ENCODE measurements at places on chromosomes 5 and 9. TPM values are rescaled to one million over a fixed set of nuclear protein-coding genes. Genes with fewer than 3 reads are reported as not detected.

VAV2 gene
- 19.3 TPM for total RNA-seq

PRSS3 gene
- not detected for total RNA-seq

WWC1 gene
- 4.2 TPM for total RNA-seq

NDST1 gene
- total RNA-seq: 110 TPM

ECSCR gene
- 26.7 TPM for total RNA-seq

KCNN2 gene
- not detected for total RNA-seq

TMEM232 gene
- total RNA-seq: 2.5 TPM
